MM.1S (cell line): ENCODE measurements at places on chromosomes 12 and 14.
A peak's percentile ranks its signal among the peaks of the same experiment; 100 is the strongest.

DNA sequence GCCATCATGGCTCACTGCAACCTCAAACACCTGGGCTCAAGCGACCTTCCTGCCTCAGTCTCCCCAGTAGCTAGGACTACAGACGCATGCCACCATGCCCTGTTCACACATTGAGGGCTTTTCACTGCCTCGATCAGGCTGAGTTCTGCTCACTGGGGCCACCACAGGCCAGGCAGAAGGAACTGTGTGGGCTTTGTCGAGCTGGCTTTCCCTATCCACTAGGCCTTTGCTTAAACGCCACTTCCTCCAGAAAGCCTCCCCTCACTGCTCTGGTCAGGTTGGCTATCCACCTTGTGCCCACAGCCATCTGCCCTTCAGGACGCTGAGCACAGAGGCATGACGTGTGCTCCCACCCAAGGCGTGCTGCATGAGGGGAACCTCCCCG, 45.2 kb downstream of the MLXIP start:
- DNase-seq: no peak

- no peak for DNase-seq
These were observed 6.4 kb downstream of the LTBP2 start for GRCh38 chr14:74605531-74606223.

DNA sequence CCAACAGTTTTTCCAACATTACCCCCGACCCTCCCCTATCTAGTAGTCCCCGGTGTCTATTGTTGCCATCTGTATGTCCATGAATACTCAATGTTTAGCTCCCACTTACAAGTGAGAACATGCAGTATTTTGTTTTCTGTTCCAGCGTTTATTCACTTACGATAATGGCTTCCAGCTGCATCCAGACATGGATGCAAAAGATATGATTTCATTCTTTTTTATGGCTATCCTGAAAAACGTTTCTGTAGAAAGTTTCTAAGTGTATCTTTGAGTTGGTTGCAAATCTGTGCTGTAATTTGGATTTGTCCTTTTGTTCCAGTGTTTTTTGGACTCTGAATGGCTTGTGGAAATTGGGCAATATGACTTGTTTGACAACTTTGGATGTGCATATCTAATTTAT, 11.7 kb downstream of the SP1 start:
- DNase-seq: no peak

DNA sequence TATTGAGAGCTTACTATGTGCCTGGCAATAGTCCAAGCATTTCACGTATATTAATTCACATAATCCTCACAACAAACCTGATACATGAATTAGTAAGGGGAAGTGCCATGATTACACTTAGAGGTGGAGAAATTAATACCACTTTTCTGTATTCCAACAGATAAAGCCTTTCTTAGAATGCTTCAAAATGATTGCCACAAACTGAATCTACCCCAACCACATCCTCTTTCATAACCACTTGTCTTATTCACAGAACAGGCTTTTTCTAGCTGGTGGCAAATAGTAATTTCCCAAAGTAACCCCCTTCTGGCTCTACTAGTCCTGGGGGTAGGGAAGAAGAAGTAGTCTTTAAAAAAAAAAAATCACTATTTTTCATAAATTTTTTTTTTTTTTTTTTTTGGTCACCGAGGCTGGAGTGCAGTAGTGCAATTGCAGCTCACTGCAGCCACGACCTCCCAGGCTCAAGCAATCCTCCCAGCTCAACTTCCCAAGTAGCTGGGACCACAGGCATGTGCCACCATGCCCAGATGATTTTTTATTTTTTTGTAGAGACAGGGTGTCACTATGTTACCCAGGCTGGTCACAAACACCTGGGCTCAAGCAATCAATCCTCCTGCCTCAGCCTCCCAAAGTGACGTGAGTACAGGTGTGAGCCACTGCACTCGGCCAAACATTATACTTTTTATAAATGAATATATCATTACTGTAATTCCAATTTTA, 59.0 kb upstream of the ARID2 start:
- DNase-seq: peak; percentile 74

DNA sequence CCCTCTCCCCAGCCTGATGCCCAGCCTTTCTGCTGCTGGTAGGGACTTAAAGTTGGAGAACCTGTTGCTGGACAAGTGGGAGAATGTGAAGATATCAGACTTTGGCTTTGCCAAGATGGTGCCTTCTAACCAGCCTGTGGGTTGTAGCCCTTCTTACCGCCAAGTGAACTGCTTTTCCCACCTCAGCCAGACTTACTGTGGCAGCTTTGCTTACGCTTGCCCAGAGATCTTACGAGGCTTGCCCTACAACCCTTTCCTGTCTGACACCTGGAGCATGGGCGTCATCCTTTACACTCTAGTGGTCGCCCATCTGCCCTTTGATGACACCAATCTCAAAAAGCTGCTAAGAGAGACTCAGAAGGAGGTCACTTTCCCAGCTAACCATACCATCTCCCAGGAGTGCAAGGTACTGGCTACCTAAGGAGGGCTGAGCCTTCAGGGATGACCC, 1.6 kb downstream of the TSSK4 start:
- DNase-seq: no peak

GRCh38 chr14:95345032-95345431, 25.3 kb upstream of the CLMN start:
- no peak for DNase-seq

DNA sequence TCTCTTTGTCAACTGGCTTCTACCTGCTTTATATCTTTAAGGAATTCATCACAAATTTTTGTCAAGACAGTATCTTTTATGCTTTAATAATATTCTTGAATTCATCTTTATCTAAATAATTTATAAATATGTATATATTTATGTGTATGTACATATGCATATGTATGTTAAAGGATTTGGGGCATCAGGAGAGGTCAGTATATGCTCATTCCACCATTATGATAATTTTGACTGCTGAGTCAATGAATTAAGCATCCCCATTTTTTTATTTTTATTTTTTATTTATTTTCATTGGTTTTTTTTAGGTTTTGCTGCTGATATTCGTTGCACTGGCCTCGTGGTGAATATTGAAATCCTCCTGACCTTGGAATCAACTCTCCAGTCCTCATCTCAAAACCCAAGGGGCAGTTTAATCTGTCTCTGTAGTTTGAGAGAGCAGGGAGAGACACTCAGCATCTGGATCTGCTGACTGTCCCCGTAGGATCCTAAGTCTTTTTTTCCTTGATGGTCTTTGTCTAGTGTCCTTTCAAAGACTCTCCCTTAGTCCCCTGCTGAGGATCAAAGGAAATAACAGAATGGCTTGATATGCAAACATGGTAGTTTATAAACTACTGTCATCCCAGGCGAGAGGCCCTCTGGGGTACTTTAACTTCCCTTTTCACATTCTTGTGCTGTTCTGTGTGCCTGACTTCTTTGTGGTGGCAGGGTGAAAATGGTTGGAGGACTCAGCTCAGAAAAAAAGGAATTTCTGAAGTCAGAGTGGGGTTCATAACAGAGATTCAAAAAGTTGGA, 218.7 kb downstream of the DIO2 start:
- DNase-seq: no peak

GRCh38 chr14:102203382-102203781, 63.7 kb downstream of the WDR20 start:
- DNase-seq: no peak

- peak; percentile 75 for DNase-seq
These were observed 49.2 kb downstream of the GALNT4 start for GRCh38 chr12:89475203-89475990.

- DNase-seq: no peak
These were observed 15.4 kb downstream of the RIMBP2 start for GRCh38 chr12:130700492-130701401.

GRCh38 chr12:27177706-27178105, 66.4 kb upstream of the STK38L start:
- DNase-seq: no peak

GRCh38 chr12:6834254-6834653, 6.0 kb downstream of the P3H3 start:
- DNase-seq: no peak

GRCh38 chr12:3045494-3045893, 31.7 kb upstream of the TSPAN9 start:
- no peak for DNase-seq

DNA sequence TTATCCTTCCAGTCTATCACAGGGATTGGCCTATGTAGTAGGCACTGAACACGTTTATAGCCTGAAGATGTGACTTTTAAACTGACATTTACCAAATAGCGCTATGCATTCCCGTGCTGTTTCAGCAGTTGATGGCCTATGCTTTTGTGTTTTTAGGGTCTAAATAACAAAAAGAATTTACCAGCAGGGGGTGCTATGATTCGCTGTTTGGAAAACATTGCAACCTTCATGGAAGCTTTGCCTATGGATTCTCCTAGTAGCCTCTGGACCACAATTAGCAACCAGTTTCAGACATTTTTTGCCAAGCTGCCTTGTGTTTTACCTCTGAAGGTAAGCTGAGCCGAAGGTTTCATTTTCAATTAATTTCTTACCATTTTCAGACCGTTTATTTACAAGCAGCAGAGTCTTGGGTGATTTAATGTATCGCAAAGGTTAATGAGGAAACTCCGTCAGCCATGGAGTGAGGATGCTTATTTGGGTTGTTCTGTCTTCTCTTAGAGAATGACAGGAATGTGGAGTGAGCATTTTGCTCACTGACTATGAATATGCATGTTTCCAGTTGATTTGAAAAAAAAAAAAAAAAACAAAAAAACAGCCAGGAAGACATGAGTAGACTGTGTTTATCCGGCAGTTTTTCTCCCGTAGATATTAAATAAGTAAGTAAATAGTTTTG, 133.1 kb downstream of the PRIMA1 start:
- peak; percentile 34 for DNase-seq

- no peak for DNase-seq
These were observed 209.3 kb downstream of the AEBP2 start for GRCh38 chr12:19648591-19648990.

DNA sequence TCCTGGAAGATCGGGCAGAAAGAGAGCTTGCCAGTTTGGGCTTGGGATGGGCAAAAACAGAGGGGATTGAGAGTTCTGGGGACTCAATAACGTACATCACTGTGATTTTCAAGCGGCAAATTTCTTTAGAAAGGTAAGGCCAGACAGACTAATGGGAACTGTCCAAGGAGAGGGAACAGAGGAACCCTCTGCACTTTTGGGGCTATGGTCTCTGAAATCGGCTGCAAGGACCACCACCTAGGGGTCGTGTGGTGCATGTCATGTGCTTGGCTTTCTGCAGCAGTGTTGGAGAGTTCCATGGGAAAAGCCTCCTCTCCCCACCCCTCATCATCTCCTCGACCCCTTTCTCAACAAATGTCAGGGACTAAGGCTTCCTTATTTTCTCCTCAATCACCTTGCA, 79.6 kb downstream of the PPM1A start:
- no peak for DNase-seq

- DNase-seq: no peak
These were observed 323.3 kb downstream of the FOXG1 start for GRCh38 chr14:29089849-29090248.

- DNase-seq: no peak
These were observed 23.4 kb upstream of the PRPF39 start for GRCh38 chr14:45060551-45060950.

DNA sequence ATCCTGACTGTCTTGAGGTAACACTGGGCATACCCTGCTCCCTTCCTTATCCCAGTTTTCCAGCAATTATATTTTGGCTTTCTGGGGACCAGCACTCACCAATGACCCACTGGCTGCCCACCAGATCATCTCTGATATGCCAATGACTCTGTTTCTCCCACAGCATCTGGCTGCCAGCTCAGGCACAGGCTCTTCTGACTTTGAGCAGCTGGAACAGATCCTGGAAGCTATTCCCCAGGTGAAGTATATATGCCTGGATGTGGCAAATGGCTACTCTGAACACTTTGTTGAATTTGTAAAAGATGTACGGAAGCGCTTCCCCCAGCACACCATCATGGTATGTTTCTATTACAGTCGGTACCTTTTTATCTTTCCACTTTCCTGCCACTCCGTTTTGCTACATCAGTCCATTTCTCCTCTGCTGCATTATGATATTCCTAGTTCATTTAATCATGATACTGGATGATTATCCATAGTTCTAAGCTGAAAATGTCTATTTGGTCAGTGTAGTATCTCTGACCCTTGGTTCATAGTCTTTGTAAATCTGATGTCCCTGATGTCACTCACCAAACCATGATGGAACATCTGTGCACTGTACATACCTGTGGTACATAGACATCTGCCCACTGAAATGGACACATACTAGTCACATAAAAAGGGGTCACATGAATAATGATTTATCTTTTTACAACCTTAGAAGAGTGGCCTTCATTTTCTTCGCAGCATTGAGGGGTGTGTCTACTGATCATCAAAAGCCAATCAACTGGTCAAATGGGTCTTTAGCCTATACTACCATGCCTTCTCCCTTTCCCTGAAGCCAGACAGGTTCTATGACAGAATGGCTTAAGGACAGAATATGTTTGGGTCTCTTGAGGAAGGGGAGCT, 3.3 kb downstream of the GMPR2 start:
- DNase-seq: no peak

- no peak for DNase-seq
These were observed 774 bp upstream of the WDR20 start for GRCh38 chr14:102138961-102139285.

DNA sequence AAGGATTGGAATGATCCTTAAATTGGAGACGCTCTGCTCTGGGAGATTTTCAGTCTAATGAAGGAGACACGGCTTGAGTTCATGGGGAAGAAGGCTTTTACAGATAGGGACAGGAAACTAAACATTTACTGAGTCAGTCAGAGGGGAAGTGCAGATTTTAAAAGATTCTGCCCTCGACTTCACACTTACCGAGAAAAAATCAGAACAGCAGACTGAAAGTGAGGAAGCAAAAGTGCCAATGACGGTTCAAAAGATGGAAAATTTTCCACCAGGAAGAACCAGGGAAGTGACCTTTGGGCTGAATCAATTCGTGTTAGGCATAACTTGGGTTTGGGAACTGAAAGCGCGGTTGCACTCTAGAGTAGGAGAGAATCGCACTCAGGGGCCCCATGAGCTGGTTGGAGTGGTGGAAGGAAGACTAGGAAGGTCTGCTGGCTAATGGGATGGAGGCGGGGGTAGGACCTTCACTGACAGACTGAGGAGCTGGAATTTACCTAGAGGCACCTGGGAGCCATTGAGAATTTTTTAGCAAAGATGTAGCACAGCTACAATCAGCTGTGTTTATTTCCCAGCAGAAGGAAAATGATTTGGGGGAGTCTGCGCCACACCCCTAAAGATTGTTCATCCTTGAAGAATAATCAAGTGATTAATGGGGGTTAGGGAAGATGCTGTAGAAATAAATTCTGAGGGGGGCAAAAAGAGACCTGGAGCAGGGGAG, 1.2 kb downstream of the KCNK13 start:
- DNase-seq: no peak

- no peak for DNase-seq
These were observed 124.4 kb downstream of the ADCK1 start for GRCh38 chr14:77924141-77924948.

DNA sequence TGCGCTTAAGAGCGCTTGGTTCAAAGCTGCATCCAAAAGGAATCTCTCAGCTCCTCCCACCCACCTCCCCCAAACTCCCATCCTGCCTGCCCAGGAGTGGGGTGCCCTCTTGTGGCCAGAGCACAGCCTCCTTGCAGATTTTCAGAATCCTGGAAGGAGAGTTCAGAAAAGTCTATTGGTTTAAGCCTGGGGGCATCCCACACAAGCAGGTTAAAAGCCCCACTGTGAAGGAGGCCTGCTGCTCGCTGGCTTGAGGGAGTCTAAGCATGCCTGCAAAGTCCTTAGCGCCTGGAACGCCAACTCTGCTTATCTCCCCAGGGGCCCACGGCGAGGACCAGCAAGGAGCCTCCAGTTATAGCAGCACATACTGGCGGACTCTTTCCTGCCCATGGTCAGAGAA, 297.1 kb downstream of the KSR2 start:
- no peak for DNase-seq
